ENCODE measurements at places on chromosomes 7 and 10. TPM values are rescaled to one million over a fixed set of nuclear protein-coding genes. Genes with fewer than 3 reads are reported as not detected.
A peak's percentile ranks its signal among the peaks of the same experiment; 100 is the strongest.

GDI2 gene
- polyA plus RNA-seq: 269 TPM

IFIT1B gene
- polyA plus RNA-seq: 1.1 TPM

TMEM196 gene
- polyA plus RNA-seq: 0.09 TPM

CELF2 gene
- polyA plus RNA-seq: 59.8 TPM

CFAP70 gene
- polyA plus RNA-seq: 14.6 TPM

OR6V1 gene
- not detected for polyA plus RNA-seq

CDH23 gene
- 2.3 TPM for polyA plus RNA-seq

SLC16A9 gene
- 46.1 TPM for polyA plus RNA-seq

TMEM139 gene
- polyA plus RNA-seq: 6.9 TPM

PI4K2A gene
- 15.9 TPM for polyA plus RNA-seq

EXOC6 gene
- 22.3 TPM for polyA plus RNA-seq

SORCS3 gene
- 0.04 TPM for polyA plus RNA-seq

UPP1 gene
- 9.4 TPM for polyA plus RNA-seq

MUC3A gene
- 0.70 TPM for polyA plus RNA-seq

SPDYE16 gene
- 2.6 TPM for polyA plus RNA-seq

MYO3A gene
- polyA plus RNA-seq: 2.8 TPM

MACC1 gene
- 5.4 TPM for polyA plus RNA-seq

- DNase-seq: no peak
These were observed 30.7 kb upstream of the RBM20 start for GRCh38 chr10:110613341-110613995.

GRCh38 chr7:24722386-24723177, 34.7 kb downstream of the GSDME start:
- DNase-seq: no peak

- DNase-seq: no peak
These were observed 66.9 kb upstream of the SLC25A13 start for GRCh38 chr7:96388620-96389383.

DNA sequence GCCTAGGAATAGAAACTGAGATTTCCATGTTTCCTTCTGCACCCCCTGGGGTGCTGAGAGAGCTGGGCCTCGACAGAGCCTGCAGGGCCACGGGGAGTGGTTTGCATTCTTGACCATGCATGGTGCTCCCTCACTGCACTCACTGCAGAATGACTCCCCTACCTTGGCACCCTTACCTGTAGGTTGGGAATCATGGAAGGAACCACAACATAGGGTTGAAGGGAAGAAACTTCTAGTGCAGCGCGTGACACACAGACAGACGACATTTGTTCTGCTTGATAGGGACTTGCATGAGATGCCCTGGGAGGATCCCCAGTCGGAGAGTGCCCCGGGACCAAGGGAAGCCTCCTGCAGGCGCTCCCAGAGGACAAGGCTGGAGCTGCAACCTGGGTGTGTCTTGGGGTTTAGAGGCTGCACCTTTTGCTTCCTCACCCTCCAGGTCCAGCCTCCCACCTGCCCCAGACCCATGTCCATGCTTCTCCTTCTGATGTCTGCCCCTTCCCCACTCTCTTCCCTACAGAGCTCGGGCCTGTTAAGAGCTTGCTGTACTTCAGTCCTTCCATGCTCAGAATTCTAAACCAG, 245.2 kb downstream of the ABCA13 start:
- no peak for DNase-seq

- DNase-seq: no peak
These were observed 203.7 kb downstream of the ARHGAP21 start for GRCh38 chr10:24519950-24520349.

DNA sequence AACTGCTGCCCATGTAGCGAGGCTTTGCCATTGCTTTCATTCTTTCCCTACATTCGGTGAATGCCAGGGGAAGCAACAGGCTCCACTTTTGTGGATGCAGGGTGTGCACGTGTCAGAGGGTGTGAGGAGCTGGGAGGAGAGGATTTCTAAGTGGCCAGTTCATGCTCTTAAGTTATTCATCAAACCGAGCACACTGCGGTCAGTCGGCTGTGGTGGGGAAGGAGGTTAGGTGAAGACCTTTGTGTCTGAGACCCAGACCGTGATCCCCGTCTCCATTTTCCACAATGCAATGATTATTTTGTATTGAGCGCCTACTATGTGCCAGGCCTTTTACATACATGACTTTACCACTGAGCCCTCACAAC, 438.6 kb upstream of the GALNT17 start:
- DNase-seq: no peak

DNA sequence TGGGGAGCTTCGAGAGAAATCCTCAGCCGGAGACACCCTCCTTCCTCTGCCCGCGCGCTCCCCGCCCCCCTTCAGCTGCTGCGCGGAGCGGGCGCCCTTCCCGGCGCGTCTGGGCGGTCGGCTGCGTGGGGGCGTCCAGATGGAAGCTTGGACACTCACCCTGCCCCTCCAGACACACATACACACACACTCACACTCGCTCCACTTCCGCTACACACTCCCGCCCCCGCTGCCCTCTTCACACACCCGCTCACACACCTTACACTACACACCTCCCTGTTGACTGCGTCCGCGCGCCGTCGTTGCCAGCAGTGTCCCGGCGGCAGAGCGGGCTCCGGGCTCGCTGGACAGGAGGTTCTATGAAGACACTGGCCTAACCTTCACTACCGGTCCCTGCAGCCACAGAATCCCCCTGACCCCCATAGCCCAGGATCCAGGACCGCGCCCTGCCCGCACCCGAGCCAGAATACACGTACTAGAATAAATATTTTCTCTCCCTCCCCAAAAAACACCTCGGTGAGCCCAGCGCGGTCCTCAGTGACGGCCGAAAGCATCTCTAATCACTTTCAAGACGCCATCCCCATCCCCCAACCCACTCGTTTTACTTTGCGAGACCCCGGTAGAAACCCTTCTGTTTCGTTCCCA, 1.1 kb upstream of the EGR2 start:
- peak; percentile 59 for DNase-seq

- no peak for DNase-seq
These were observed 303.5 kb downstream of the OTUD1 start for GRCh38 chr10:23742368-23742767.

GRCh38 chr7:149778696-149779501, 5.5 kb upstream of the ZNF467 start:
- no peak for DNase-seq

DNA sequence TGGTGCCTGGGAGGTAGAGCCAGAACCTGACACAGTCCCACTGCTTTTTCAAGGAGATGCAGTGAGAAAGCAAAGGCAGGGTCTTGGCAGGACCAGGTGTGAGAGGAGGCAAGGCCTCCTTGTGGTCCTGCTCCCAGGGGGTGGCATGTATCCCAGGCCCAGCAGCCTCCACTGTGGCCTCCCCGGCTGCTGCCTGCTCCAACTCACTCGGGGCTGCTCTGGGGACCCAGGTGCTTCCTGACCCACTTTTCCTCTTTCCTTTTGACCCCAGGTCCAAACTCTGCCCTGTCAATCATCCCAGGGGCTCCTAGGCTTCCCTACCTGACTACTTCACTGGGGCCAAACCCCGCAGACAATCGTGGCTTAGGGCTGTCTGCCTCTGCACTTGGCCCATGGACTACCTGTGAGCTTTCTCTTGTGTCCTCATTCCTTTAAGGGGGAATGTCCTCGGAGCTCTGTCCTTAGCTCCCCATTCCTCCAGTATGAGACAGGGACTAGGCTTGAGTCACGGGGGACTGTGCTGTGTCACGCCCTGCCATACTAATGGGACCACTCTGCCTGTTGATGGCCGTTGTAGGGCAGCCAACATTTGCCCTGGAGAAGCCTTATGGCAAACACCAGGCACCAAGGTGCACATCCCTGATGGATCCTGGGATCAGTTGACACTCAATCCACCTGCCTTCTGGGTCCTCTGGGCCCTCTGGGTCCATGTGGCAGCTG, 1.1 kb upstream of the AEBP1 start:
- no peak for DNase-seq

GRCh38 chr7:73429622-73430505, 3.7 kb upstream of the FZD9 start:
- no peak for DNase-seq

GRCh38 chr7:74575083-74575784, 82.3 kb upstream of the GTF2I start:
- DNase-seq: no peak

GRCh38 chr10:103592186-103593021, 98.9 kb downstream of the NEURL1 start:
- no peak for DNase-seq

GRCh38 chr10:77984986-77985385, 44.3 kb downstream of the POLR3A start:
- DNase-seq: no peak

- DNase-seq: no peak
These were observed 92.6 kb downstream of the POLL start for GRCh38 chr10:101495324-101495925.

GRCh38 chr7:158409120-158409519, 178.5 kb downstream of the PTPRN2 start:
- no peak for DNase-seq

DNA sequence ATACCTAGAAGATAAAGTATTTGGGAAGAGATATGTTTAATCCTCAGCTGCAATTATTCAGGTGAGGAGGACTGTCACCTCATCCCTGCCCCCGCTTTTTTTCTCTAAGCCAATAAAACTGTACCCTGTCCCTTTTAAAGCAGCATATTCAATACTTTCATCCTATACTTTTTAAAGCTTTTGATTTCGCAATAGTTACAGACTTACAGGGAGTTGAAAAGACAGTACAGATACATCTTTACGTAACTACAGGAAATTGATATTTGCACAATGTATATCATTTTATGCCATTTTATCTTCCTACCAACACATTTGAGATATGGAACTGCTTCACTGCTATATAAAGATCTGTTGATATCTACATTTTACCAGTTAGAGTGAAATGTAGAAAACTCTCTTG, 47.6 kb downstream of the STK17A start:
- no peak for DNase-seq

DNA sequence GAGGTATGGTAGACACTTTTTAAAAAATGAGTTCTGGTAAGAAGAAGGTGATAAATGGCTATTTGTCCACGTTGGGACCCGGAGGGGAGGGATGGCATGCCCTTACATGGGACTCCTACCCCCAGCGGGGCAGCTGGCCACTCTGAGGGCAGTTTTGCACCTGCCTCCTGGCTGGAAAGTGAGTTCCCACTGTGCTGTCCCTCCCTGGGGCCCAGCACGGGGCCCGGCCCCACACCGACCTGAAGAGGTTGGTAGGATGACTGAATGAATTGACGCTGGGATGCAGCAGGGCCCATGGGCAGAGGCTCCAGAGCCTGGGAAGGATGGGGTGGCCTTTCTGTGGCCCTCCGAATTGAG, 601 bp upstream of the AEBP1 start:
- no peak for DNase-seq

DNA sequence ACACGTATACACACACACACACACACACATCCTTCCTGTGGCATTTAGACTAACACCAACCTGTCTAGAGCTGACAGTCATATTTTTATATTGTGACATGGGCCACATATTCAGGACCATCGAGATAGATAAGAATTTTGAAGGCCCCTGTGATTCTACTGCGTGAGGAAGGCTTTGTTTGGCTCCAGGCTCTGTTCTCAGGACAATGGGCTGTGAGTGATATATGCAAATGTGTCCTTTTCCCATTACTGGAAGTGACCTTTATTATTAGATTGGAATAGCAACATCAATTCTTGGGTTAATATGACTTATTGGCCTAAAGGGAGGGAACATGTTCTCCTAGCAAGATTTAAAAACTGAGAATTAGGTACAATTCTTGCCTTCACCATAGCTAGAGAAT, 156.1 kb downstream of the SPAG6 start:
- DNase-seq: no peak

DNA sequence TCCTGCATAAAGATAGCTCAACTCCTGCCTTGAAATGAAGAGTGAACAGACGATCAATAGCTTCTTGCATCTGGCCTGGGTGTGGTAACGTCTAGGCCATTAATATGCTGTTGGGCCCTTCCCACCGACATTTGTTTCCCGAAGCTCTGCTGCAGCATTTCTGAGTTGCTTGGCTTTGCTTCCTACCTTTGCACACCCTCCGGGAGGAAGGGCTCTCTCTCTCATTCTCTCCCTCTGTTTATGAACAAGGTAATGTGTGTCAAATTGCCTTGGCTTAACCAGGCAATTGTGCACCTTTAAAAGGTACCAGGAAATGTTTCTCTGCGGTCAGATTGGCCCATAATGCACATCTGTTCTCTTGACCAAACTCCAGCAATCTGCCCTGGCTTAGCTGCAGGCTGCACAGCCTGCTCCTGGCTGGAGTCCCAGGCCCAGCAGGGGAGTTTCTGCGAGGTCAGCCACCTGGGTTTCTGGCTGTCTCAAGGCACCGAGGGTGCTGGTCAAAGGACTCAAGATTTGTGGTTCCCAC, 223.7 kb downstream of the SNX10 start:
- no peak for DNase-seq

GRCh38 chr7:32500922-32501341, 5.6 kb downstream of the AVL9 start:
- DNase-seq: no peak

- no peak for DNase-seq
These were observed 330.9 kb downstream of the XPNPEP1 start for GRCh38 chr10:109592391-109592790.

DNA sequence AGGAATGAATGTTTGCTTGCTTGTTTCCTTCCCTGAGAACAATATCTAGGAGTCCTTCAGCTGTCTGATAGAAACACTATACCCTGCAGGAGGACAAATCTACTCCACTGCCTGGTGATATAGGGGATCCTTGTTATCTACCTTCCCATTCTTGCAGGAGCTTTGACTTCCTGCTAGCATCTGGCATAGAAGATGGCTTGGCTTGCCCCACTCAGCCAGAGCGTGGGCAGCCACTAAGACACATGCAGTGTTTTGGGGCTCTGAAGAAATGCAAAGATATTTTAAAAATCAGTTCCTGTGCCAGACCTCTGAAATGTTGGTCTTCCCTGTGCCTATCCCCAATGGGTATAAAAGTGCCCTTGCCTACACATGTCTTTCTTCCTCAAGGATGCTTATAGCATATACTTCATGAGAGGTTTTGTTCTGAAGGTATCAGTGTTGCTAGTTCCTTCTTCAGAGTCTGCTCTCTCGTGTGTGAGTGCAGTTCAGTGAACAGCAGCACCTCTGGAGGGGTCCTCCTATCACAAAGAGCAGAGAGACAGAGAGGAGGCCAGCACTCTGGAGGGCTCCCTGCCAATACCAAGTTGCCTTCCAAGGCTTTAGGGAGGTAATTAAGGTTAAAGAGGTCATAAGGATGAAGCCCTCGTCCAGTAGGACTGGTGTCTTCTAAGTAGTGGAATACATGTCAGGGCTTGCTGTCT, 149.1 kb upstream of the CALCR start:
- DNase-seq: no peak

- no peak for DNase-seq
These were observed 84.7 kb downstream of the CCNY start for GRCh38 chr10:35420827-35421552.

- no peak for DNase-seq
These were observed 48.6 kb downstream of the MCU start for GRCh38 chr10:72740528-72740927.

DNA sequence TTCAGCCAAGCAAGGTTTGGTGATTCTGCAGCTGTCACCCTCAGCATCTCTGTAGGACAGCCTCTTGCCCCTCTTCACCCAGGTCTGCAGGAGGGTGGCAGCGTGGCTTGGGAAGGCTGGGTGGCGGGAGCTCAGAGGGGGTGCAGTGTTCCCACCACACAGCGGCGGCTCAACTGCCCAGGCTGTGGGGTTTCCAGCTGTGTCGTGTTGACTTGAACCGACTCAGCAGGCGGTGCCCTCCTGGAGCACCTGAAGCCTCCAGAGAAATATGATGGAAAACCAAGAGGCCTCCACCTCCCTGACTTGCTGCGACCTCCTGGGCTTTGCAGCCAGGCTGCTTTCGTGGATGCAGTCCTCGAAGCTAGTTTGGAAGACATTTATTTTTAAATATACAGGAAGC, 68.0 kb upstream of the KLF6 start:
- DNase-seq: no peak

Data from right lung (tissue), 10 donors.